ENCODE measurements at places on chromosomes 2 and 18.
A peak's percentile ranks its signal among the peaks of the same experiment; 100 is the strongest.

DNA sequence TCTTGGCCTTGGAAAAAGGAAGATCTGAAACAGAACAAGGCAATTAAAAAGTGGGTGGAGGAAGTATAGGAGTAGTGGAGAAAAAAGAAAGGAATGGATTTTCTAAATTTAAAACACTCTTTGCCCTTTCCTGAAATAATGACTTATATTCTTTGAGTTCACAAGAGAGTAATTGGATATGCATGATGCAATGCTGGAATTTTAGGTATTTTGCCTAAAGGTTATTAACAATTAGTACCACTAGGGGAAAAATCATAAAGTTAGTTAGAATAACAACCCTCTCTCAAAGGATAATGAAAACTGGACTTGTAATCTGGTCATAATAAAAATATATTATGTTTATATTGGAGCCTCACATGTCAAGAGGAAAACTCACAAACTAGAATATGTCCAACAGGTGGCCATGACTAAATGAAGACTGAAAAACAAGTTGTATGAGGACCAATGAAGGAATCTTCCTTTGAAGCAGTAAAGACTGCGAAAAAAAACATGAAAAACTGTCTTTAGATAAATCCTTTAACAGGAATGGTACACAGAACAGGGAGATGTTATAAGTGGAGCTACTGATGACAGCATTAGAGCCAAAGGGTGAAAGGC is 281.8 kb downstream of the NCKAP5 start:
- DNase-seq = peak; percentile 97

- DNase-seq = no peak
Observed at GRCh38 chr2:226540204-226540994, 259.2 kb downstream of the IRS1 start.

- DNase-seq = no peak
Observed at GRCh38 chr2:99152199-99152895, 2.4 kb downstream of the TSGA10 start.

DNA sequence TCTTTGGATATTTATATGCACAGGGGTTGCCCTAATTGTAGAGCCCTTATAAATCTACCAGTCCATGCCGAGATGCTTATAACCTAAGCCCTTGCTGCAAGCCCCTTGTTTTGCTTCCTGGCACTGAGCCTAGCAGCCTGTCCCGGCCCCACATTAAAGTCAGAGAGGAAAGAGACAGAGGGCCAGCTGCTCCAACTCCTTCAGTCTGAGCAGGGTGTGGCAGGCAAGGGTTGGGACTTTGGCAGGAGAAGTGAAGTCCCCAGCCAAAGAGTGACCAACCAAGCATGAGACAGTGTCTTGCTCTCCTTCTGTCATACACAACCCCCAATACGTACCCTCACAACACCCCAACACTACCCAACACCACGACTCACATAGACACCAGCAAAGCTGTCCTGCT is 54.7 kb upstream of the FZD7 start:
- DNase-seq = no peak

DNA sequence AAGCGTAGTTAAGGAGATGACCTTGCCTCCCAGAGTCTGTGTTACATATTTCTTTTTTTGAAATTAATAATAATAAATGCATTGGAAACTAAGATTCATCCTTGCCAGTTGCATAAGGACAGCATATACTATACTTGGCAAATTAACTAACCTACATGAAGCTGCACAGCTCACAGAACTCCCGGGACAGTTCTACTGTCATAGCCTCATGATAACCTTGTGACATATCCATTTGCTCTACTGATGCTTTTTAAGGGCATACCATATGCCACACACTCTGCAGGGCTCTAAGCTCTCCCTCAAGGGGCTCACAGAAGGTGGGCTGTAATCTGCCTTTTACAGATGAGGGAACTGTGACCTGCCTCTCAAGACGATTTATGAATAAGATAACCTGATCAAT is 3.8 kb downstream of the ITGB1BP1 start:
- DNase-seq = no peak

DNA sequence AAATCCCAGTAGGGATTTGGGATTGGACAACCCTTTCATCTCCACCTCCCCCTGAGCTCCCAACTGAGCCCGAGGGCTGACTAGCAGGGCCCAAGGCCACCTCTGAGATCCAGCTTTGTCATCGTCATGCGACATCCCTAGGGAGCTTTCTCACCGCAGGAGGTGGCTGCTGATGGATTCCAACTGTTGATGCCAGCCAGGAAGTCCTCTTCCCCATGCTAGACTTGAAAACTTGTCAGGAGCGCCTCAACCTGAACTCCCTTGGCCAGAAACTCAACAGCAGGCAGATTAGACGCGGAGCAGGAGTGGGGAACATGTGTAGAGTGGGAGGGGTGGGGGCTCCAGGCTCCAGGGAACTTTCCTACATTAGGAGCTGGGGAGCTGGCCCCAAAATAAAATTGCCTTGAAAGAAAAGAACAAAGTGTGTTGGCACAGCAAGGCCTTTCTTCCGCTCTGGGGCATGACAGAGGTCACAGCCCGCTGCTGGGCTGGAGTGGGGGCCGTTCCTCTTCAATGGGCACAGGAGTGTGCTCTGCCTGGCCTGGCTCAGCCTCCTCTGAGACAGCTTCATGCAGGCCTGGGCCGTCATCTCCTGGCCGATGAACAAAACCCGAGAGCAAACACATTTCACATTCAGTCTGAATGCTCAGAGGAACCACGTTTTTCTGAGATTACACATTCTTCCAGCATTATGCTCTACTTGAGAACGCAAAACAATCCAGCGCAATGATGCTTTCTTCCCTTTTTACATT is 34.5 kb downstream of the EMILIN2 start:
- DNase-seq = peak; percentile 84

DNA sequence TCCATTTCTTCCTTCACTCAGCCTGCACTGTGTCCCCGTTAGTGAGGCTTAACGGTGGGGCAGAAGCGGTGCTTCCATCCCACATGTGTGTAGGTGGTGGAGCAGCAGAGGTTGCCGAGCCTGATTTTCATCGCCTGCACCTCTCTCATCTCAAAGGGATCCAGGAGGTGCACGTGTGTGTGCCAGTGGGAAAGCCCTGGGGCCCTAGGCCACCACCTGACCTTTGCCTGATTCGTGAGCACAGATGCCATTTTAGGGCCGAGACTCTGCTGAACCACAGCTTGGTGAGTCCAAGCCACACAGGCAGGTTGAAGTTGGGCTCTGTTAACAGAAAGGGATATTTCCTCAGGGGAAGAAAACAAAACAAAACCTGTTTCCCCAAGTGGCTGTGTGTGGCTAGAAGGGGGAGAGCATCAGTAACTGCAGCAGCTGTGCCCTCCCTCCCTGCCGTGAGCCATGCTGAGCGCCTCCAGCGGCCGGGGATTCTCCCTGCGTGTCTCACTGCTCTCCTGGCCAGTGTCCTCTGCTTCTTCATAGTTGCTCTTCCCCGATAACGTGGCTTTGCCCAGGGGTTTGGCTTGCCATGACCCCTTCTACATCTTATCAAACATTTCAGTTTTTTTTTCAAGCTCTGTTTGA is 81.5 kb downstream of the MAPRE2 start:
- no peak for DNase-seq

- no peak for DNase-seq
Observed at GRCh38 chr2:57674025-57674424, 372.6 kb upstream of the VRK2 start.

DNA sequence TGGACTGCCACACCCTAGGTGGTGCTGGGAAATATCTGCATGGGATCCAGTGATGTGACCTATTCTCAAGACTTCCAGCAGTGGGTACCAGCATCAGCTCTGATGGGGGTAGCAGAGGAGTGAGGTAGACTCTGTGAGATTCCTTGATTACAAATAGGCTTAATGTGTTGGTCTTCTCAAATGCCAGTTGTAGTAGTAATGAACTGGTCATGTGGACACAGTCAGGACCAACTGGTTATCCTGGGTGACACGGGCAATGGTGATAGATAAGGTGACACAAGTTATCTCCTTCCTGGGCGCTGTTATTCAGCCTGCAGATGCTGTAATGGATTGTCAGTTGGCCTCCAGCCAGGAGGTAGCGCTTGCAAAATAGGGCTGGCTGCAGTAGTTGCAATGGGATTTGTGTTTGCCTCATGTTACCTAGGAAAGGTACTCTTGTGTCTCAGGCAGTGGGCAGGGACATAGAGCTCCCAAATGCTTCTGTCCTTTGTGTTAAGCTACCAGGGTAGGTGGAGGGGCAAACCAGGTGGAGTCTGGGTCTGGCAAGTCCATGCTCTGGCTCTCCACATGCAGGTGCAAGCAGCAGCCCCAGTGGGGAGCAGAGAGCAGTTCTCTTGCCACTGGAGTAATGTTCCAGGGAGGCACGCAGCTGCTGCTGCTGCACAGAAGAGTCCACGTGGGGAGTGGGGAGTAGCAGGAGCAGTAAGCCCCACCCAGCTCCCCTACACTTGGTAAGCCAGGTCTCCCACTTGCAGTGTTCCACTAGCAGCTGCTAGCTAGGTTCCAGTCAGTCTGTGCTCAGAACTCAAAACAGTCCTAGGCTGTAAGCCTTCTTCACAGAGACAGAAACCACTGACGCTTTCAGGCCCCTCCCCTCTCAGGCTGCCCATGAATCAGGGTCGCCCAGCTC is 505.4 kb upstream of the DDX18 start:
- DNase-seq = no peak

- DNase-seq = no peak
Observed at GRCh38 chr18:54267701-54268100, 1.6 kb upstream of the POLI start.

GRCh38 chr18:76620321-76621170 is 125.5 kb upstream of the ZNF516 start:
- no peak for DNase-seq

DNA sequence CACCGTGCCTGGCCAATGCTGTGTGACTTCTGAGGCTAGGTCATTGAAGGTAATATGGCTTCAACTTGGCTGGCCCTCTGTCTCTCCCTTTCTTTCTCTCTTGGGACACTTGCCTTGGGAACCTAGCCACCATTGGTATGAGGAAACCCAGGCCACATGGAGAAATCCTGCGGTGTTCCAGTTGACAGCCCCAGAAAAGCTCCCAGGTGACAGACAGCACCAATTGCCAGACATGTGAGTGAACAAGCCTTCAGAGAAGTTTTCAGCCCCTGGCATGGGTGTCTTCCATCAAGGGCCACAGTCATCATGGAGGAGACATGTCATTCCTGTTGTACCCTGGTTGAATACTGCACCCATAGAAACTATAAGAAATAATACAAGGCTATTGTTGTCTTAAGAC is 186.6 kb downstream of the RAB3GAP1 start:
- DNase-seq = no peak

- DNase-seq = no peak
Observed at GRCh38 chr18:10893196-10893595, 256.2 kb downstream of the PIEZO2 start.

DNA sequence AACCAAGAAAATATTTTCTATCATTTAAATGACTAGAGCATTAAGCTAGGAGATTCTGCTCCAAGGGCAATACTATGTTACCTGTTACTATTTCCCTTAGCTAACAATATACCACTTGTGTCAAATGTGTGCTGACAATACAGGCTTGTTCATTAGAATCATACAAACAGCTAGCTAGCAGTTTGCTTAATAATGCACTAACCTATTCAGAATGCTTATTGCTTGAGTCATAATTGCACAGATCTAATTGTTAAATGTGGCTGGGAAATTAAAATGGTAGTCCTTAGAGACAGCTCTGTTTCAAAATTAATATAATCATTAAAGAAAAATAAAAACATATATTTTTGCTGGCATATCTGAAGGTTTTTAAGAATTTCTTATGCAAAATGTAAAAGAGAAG is 344.2 kb downstream of the ERBB4 start:
- no peak for DNase-seq

DNA sequence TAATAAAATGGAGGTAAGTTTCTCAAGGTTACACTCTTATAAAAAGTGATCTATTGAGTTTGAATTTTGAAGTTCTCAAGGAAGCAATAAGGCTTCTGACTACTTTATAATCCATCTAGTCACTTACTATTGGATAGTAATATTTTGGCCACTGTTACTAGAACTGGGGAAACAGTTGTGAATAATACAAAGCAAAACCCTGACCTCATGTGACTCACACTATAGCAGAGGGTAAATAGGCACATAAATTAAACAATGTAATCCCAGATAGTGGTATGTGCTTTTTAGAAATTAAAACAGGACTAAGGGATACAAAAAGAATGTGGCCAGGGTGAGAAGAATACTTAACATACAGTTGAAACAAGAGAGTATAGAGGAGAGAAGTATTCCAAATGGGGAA is 78.6 kb downstream of the CALCRL start:
- no peak for DNase-seq

- DNase-seq = no peak
Observed at GRCh38 chr2:130766037-130766436, 10.7 kb downstream of the AMER3 start.

DNA sequence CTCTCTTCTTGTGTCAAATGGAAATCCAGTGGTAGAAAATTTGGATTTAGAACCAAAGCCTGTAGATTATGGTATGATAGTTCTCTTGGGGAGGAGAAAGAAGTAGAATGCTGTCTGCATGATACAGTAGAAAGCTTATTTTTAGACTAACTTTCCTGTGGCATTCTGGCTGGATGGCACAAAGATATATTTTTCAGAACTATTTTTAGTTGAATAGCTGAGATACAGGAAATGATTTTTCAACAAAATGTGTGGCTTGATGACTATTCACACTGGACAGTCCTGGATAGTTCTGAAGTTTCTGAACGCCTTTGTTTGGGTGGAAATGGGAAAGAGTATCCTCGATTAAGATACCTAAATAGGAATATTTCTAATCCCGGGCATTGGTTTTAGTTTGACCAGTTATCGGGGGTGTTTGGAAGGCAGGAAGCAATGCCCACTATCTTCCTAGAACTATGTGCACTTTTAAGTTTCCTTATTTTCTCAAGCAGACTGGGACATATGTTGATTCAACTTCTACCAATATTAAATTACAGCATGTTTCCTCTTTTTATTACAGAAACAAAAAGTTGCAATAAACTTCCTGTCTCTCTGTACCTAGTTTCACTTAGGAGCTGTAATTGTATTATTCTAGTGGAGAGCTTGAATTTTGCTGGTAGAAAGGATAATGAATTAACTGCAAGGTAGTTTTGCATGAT is 32.1 kb downstream of the GDF7 start:
- no peak for DNase-seq

GRCh38 chr2:228646061-228646460 is 464.6 kb upstream of the SPHKAP start:
- peak; percentile 25 for DNase-seq

DNA sequence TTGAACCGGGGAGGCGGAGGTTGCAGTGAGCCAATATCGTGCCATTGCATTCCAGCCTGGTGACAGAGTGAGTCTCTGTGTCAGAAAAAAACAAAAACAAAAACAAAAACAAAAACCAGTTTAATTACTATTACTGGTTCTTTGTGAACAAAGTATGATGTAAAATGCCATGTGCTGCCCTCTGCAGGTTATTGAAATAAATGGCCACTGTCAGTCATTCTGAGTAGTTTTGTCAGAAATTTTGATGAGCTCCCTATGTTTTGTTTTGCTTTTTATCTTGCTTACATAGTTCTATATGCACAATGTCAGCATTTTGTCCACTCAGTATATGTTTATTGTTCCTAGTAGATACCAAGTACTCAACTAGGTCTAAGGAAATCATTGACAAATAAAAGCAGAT is 423.6 kb upstream of the CHST9 start:
- DNase-seq = no peak

- no peak for DNase-seq
Observed at GRCh38 chr2:33726415-33726814, 127.3 kb upstream of the FAM98A start.
